ENCODE measurements at places on chromosomes 7 and 10.

DNA sequence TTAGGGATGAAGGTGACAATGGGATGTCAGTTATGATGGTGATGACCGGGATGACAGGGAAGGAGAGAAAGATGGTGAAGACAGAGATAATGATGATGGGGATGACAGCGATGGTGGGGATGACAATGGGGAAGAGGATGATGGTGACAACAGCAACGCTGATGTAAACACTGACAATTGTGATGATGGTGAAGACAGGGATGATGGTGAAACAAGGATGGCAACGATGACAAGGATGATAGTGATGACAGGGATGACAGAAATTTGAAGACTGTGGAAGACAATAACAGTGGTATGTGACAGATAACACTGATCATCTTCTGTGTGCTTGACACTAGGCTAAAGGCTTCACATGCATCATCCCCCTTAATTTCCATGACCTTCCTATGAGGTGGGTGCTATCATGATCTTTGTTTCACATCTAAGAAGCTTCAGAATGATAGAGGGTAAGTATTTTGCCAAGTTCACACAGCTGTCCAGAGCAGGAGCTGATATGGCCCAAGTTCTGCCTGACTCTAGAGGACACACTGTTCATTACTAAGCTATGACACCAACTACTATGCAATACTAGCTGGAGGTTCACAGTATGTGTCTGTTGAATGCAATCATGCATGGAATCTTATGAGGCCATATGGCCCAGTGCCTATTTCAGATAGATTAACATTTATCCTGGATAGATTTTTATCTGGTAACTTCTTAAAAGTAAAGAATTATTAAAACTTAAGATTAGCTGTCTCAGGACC lies 105.6 kb downstream of the RNLS start:
- no peak for DNase-seq

GRCh38 chr7:30175180-30175579 lies 40.4 kb downstream of the MTURN start:
- no peak for DNase-seq

DNA sequence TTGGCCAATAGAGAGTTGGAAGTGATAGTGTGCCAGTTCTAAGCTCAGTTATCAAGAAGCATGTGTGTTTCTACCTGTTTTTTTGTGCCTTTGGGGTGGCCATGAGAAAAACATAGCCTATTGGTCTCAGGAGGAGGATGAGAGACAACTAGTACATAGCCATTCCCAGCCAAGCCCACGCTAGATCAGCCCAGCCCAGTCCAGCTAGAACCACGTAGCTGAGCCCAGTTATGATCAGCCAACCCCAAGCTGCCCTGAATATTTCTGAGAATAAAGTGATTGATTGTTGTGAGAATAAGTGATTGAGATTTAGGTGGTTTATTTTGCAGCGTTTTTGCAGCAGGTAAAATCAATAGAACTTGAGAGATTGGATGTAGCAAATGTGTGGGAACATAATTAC lies 15.9 kb downstream of the SORCS3 start:
- DNase-seq: no peak

- DNase-seq: no peak
These were observed 136.0 kb upstream of the COL1A2 start for GRCh38 chr7:94258418-94259300.
